Stimulated activated CD8-positive, alpha-beta memory T cell treated with anti-CD3 and anti-CD28 coated beads, Interleukin-7, amount 100 ng/mL, for 4 hours (primary cell): ENCODE measurements at places on chromosomes 1 and 21.
A peak's percentile ranks its signal among the peaks of the same experiment; 100 is the strongest.

DNA sequence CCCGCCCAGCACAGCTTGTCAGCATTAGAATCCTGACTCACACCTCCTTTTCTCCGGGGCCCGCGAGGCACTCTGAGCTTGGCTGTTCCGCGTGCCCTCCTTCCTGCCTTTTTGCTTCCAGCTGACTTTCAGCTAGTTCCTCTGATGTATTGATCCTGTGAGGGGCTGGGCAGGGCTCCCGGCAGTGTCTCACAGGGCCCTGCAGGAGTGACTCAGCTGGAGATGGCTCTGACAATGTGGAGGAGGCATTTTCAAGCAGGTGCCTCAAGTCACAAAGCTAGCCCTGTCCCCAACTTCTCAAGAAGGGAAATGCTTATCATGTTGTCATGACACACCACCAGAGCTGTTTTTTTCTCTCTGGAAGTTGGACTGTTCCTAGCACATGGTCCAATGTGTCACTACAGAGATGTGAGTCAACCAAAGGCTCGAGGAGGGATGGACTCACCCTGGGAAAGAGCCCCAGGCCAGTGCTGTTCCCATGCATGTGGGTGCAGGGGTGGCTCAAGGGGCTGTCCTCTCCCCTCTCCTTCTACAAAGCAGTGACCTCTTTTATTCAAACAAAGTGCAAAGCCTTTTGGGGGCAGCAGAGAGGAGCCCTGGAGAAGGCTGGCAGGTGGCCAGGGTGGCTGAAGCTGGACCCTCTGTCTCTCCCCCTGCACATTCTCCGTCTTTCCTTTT lies 30.6 kb downstream of the SYT6 start:
- no peak for DNase-seq

- DNase-seq: no peak
Observed at GRCh38 chr1:4701276-4701675, 46.9 kb downstream of the AJAP1 start.

- no peak for DNase-seq
Observed at GRCh38 chr1:231781892-231782291, 155.3 kb downstream of the DISC1 start.

DNA sequence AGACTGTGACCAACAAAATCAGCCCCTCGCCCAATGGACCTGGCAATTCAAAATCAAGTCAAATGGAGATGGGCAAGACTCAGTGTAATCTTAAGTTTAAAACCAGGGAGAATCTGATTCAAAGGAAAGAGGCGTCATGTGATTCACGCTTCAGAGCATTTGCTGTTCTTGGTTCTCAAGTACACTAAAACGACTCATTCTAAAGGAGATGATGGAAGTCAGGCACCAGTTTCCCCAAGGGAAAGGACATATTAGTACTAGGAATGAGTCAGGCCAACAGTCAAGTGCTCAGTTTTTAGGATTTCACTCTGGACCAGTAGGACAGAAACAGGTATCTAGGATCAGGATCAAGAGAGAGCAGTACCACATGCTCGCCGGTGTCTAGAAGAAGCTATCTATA lies 429.6 kb downstream of the PLPP3 start:
- DNase-seq: no peak

- no peak for DNase-seq
Observed at GRCh38 chr1:231084353-231084752, 44.3 kb upstream of the FAM89A start.

DNA sequence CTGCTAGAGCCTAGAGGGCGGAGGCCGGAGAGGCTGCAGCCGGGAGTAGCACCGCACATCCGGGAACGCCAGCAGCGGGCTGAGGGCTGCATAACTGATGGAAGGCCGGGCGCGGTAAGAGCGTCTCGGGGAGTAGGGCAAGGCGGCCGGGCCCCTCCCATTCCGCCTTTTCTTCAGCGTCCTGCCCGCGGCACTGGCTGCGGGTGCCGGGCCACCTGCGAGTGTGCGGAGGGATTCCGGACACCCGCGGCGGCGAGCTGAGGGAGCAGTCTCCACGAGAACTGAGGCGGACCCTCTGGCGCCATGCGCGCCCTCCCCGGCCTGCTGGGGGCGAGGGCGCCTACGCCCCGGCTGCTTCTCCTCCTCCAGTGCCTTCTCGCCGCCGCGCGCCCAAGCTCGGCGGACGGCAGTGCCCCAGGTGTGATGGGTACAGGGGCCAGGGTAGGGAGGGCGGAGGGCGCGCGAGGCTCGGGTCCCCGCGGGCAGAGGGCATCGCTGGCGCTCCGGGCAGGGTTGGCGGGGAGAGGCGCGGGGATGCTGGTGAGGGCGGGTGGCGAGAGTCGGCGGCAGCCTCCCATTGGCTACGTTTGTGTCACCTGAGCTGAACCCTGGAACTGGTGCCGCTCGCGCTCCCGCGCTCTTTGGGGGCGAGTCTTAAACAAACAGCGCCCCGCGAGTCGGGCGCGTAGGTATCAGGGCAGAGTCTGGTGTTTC lies 334.4 kb downstream of the SRGAP2C start:
- DNase-seq: peak; percentile 83

DNA sequence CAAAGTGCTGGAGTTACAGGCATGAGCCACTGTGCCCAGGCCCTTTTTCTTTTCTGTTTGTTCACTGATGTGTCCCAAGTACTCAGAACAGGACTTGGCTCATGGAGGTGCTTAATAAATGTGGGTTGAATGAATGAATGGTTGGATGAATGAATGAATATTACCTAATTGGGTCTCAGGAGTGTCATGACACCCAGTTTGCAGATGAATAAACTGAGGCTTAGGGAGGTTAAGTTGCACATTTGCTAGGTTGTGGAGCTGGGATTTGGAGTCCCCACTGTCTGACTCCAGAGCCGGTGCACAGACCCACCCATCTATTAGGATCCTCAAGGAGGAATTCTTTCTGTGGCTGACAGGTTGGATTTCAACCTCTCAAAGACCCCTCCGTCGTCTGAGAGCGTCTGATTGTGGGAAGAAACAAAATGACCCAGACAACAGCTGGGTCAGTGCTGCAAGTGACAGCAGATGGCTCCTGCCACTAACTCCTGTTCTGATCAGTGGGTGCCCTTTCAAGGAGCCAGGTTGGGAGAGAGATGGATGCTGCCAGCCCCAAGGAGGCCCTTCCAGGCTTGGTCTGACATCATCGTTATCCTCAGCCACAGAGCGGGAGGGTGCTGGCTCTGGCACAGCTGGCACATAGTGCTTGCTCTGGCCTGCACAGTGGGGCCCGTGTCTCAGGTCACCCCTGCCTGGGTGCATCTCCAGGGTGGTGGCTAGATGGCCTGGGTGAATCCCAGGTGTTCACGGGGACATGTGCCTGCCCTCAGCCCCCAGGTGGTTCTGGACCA lies 24.2 kb downstream of the ARHGEF10L start:
- no peak for DNase-seq

DNA sequence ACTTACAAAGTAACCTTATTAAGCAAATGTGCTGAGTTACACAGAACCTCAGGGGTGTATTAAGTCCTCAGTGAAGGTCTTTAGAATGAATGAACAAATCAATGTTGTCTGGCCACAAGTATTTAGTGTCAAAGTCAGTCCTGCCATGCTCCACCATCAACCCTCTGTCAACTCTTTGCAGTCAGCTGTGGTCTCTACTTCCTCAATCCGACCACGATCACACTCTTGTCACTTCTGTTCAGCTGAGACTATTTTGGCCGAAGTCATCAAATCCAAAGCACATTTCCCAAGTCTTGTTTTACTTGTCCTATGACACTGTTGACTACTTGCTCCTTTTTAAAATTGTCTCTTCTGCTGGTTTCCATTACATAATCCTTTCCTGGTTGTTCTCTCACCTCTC lies 173.5 kb downstream of the ST6GALNAC5 start:
- DNase-seq: no peak

DNA sequence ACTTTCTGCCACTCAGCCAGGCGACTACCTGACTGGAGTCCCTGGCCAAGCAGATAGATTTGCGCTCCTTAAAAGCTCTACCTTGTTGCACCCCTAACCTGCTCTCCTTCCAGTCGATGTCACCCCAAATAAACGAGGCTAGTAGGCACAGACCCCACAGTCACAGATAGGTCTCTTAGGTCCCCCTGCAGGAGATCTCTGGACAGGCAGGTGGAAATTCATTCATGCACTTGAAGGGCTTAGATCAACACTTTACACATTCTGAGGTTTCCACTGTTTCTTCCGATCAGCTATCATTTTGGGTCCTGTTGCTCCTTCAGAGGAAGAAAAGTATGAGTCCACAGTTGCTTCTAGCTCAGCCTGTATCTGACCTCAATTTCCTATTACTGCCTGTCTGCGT lies 272.6 kb upstream of the FMN2 start:
- no peak for DNase-seq

DNA sequence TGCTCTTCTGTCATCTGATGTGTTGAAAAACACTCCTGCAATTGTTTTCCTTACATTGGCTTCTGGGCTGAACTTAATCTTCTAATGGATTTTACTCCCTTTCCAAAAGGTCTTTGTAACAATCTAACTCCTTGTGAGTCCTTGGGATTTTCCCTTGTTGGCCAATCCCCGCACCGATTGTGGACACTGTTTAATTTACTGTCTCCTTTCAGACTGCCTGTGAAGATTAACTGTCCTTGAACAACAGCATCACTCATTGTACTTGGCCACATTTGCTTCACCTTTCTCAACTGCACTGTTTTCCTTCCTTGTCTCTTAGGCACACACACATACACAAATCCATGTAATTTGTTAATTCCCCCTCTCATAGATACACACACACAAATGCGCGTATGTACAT lies 120.4 kb downstream of the SPATA46 start:
- no peak for DNase-seq

GRCh38 chr1:6854166-6854565 lies 68.9 kb downstream of the CAMTA1 start:
- DNase-seq: no peak

GRCh38 chr1:113415310-113416070 lies 25.2 kb downstream of the MAGI3 start:
- DNase-seq: no peak

- DNase-seq: no peak
Observed at GRCh38 chr1:204041803-204042505, 31.0 kb upstream of the SOX13 start.

- peak; percentile 8 for DNase-seq
Observed at GRCh38 chr1:42784946-42785693, at the start of gene TMEM269. TMEM269 (plus strand) TSS chr1:42784991; CDS start chr1:42789894, 4,903 bp downstream.

- no peak for DNase-seq
Observed at GRCh38 chr1:46180082-46180616, 3.9 kb upstream of the P3R3URF start.

DNA sequence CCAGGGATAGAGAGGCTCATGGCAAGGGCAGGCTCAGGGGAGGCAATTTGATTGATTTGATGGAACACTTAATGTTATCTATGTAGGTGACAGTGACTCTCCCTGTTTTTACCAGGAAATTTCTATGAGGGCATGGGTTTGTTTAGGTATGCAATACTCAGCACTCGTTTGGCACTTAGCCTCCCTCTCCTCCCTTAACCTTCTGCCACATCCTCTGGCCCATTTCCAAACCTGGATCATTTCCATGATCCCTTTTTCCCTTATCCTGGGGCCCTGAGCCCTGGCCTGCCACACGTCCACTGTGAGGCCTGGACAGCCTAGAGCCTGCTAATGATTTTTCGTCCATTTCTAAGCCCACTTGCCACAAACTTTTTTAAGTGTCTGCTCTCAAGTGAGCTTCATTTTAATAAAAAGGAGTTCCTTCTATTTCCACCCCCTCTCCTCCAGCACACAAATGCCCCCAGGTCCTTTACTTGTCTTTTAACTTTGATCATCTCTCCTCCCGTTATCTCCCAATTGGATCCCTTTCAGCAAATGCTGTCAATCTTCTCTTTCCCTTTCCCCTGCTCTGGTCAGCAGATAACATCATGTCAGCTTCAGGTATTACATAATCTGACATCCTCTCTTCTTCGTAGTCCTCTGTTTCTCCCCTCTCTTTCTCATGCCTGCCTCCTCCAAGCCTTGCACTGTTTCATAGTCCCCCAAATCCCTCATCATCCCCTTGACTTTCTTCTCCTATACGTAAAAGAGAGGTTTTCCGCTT lies 37.8 kb upstream of the GADD45A start:
- DNase-seq: no peak

DNA sequence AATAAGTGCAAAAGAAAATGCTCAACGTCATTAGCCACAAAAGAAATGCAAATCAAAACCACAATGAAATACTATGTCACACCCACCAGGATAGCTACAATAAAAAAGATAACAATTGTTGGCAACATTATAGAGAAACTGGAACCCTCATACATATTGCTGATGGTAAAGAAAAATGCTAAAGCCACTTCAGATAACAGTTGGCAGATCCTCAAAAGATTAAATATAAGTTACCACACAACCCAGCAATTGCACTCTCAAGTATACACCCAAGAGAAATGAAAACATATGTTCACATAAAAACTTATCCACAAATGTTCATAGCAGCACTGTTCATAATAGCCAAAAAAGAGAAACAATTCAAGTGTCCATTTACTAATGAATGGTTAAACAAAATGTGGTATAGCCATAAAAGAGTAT lies 20.7 kb downstream of the TRIM33 start:
- DNase-seq: no peak

- DNase-seq: peak; percentile 45
Observed at GRCh38 chr1:34885405-34886247, 26.1 kb upstream of the SMIM12 start.

- DNase-seq: no peak
Observed at GRCh38 chr1:1141244-1141910, 25.5 kb upstream of the C1orf159 start.

- peak; percentile 33 for DNase-seq
Observed at GRCh38 chr21:31182231-31183140, 144.2 kb upstream of the KRTAP19-8 start.
